ELF-1 (cell line): ENCODE measurements at places on chromosomes 13 and 19.
A peak's percentile ranks its signal among the peaks of the same experiment; 100 is the strongest.

- DNase-seq = peak; percentile 63
These were observed 89.5 kb downstream of the ARHGEF7 start for GRCh38 chr13:111204438-111205177.

DNA sequence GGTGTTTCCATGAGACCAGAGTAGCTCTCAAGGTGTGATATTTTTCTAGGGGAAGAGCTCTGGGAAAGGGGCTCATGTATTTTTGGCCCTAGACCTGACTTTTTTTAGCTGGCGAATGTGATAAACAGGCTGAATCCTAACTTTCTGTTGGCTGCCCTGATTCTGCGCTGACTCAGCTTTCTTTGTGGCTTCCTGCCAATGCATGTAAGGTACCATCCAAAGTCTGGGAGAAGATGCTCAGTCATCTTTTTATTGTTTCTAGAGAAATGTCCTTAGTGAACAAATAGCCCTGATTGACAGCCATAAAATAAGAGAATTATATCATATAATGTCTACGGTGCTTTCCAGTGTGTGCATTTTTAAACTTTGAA, 113.6 kb upstream of the MBNL2 start:
- no peak for DNase-seq

DNA sequence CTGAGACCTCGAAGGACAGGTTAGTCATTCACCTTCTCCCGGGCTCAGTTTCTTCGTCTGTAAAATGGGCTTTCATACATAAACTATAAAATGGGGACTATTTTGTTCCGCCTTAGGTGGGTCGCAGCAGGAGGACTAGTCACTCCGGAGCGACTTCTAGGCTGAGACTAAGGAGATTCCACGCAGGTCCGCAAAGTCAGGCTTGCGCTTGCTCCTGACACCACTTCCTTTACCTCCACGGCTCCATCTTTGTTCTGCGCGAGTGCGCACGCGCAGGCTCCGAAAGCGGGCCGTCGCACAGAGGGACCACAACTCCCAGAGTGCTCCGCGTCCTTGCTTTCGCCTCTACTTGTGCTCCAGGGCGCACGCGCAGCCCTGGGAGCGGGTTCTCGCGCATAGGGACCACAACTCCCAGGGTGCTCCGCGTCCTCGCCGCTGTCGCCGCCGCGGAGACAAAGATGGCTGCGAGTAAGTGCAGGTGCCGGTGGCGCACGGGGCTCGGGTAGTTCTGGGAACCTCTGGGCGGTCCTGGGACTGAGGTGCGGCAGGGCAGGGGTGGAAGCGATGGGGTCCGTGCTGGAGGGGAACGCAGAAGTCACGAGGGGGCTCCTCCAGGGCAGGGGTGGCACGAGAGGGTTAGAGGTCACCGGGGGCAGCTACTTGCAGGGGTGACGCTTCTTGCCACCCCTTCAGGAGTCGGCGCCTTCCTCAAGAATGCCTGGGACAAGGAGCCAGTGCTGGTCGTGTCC, at the start of gene NDUFA3:
Gene NDUFA3 (plus strand): TSS at position 435 of the 749 bp plus-strand sequence. CDS start 24 bp downstream, at position 459.
- DNase-seq = peak; percentile 98

- DNase-seq = no peak
These were observed 14.3 kb downstream of the LRP3 start for GRCh38 chr19:33208371-33208895.

GRCh38 chr19:48085904-48086864, 24.4 kb downstream of the PLA2G4C start:
- DNase-seq = no peak

DNA sequence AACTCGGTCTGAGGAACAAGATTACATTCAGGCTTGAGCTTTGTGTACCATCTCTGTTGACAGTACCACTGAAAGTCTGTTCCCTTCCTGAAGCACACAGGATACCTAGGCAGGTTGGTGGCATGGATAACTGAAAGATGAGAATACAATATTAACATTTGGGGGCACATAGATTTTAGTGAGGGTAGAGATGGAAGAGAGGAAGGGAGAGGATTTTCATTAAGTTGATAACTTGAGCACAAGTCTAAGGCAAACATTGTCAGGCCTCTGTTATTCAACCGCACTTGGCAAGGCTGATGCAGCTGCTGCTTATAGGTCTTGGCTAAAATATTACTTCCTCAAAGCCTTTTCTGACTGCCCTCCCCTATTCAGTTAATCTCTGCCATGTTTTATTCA, 10.9 kb downstream of the MIR17HG start:
- DNase-seq = no peak

DNA sequence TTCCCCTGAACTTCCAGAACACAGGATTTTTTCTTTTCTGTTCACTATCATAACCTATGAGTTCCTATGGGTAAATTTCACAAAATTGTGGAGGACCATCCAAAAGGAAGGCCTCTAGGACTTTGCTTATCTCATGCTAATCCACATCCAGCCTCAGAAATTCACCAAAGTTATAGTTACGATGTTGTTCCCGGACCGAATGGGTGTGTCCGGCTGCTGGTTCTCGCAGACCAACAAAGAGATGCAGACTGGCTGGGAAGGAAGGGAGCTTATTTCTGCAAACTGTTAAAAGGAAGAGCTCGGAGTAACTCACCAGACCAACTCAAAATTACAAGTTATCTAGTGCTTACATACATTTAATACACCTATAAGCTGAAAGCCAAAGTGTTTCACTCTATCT, 882.9 kb upstream of the SPRY2 start:
- no peak for DNase-seq

GRCh38 chr19:51065221-51065960, 499 bp upstream of the KLK13 start:
- DNase-seq = no peak

- DNase-seq = no peak
These were observed 373 bp downstream of the TNFAIP8L1 start for GRCh38 chr19:4639531-4640246.

DNA sequence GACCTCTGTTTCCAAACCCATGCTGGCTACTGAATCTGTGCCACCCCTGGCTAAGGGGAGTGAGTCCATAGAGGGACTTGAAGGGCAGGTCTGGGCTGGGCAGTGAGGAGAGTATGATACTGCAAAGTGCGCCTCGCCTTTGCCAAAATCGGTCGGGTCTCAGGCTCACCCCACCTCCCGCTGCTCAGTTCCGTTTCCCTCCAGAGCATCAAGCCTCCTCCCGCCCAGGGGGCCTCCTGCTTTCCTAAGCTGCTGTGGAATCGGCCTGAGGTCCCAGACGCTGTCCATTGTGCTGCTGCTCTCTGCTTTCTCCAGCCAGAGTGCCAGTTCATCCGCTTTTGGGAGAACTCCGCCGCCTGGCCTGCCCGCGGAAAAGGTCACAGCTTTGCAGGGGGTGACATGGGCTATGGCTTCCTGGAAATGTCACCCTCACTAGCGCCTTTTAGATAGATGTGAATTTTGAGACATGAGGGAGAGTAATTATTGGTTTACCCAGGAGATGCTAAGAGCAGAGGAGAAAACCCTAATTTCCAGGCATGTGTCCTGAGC, 1418.4 kb downstream of the UQCRFS1 start:
- peak; percentile 71 for DNase-seq

GRCh38 chr19:53909471-53910169, 542 bp downstream of the CACNG7 start:
- DNase-seq = no peak

DNA sequence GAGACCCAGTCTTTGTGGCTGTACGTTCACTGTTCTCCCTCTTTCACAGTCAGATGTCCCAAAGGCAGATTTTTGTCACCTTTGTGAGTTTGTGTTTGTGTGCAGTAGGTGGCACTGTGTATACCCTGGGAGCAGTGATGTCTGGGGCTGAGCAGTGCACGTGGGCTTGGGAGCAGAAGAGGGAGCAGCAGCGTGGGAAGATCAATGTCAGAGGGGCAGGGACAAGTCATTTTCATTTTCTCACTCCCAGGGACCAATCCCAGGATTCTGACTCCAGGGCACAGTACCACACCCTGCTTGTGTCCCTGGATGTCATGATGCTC, 2.0 kb upstream of the PSG6 start:
- DNase-seq = no peak

DNA sequence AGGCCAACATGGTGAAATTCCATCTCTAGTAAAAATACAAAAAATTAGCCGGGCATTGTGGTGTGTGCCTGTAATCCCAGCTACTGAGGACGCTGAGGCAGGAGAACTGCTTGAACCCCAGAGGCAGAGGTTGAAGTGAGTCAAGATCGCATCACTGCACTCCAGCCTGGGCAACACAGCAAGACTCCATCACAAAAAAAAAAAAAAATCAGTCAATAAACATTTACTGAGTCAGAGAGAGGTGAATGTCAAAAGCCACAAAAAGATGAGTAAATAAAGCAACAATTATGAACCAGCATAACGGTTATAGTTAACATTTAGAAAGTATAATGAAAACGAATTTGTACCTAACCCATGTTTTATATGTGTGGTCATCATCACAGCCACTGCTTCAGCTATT, 23.1 kb downstream of the PSPC1 start:
- no peak for DNase-seq

GRCh38 chr13:40410315-40410714, 256.1 kb downstream of the FOXO1 start:
- no peak for DNase-seq

DNA sequence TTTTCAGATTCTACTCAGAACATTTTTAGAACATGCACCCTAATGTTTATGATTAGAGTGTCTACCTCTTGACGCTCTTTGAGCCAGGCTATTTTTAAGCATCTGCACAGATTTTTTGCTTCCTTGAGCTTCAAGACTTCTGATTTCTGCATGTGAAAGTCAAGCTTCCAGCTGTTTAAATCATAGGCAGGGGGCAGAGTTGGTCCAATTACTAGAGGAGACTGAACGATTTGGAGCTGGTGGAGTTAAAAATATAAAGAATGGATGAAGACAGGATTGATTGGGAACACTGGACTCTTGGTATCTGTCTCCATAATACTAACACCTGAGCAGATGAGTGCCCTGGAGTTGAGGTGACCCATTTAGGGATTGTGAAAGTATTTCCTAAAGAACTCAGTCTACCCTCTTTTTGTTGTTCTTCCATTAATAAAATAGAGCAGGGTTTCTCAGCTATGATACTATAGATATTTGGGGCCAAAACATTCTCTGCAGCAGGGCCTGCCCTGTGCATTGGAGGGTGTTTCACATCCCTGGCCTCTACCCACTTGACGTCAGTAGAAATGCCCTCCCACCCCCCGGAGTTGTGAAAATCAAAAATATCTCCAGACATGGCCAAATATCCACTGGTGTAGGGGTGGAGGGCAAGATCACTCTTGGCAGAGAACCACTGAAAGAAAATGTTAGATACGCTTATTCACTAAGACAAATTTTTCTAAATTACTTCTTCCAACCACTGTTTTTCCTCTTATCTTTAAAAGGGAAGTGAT, 160.1 kb downstream of the COG6 start:
- DNase-seq = no peak

DNA sequence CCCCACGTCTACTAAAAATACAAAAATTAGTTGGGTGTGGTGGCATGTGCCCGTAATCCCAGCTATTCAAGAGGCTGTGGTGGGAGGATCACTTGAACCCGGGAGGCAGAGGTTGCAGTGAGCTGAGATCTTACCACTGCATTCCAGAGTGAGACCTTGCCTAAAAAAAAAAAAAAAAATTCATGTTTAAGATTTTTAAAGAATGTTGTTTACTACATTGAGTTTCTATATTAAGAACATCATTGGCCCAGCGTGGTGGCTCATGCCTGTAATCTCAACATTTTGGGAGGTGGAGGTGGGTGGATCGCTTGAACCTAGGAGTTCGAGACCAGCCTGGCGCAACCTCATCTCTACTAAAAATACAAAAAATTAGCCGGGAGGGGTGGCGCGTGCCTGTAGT, 31.9 kb upstream of the FLT1 start:
- DNase-seq = no peak

DNA sequence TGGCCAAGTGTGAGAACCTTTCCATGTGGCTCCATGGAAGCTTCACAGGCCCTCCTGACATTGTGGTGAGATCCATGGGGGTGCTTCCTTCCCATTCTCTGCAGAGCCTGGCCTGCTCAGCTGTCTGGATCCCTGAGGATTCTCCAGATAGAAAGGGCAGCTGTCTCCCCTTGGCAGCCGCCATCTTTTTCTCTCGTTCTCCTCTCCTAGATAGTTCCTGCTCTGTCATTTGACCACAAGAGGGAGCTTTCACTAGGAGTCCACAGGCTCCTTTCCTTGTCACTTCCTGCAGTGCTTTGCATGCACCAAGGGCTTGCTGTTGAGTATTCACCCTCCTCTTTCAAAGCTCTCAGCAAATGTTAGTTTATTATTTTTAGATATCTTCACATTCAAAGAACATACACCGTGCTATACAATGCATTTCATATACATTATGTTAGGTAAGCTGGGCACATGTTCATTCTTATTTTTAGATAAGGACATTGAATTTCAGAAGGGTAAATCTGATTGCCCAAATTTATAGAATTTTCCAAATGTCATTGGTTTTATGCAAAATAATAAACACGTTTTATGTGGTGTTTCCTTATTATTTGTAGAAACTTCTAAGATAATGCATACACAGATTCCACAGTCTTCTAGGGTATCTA, 133.2 kb downstream of the FRY start:
- peak; percentile 67 for DNase-seq

DNA sequence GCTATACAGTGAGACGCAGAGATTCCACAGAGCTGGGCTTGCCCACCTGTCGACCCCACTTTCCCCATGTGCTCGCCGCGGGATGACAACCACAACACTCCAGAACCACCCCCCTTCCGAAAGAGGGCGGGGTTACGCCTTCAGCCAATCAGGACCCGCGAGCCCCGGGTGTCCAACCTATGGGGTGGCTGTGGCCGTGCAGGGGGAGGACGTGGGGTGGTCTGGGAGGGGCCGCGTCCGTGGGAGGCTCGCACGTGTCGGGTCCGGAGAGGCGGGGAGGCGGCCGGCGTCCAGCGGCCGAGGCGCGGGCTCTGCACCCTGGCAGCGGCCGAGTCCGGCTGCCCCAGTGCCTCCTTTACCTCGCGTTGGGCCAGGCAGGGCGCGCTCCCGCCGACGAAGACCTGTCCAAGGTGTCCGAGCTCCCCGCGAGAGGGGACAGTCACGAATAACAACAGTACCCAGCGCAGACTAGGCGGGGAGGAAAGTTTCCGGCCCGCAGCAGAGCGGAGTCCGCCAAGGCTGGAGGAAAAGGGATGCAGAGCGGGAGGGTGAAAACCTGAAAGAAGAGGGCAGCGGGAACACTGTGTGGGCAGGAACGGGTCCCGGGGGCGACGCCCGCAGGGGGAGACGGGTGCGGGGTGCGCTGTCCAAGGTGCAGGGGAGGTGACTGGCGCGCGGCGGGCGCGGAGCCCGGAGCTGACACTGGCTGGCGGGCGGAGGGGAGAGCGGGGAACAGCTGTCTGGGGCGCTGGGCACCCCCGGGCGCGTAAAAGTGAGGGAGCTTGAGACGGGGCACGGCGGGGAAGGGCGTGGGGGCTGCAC, 911 bp downstream of the ENOX1 start:
- DNase-seq = peak; percentile 76

GRCh38 chr19:34540811-34541557, 59.4 kb downstream of the WTIP start:
- DNase-seq = no peak

- no peak for DNase-seq
These were observed 2.0 kb downstream of the COL5A3 start for GRCh38 chr19:10008184-10008765.

- DNase-seq = peak; percentile 69
These were observed 31.1 kb downstream of the DNM2 start for GRCh38 chr19:10748927-10749434.

- no peak for DNase-seq
These were observed 10.5 kb downstream of the ZNF556 start for GRCh38 chr19:2877398-2878331.

- DNase-seq = no peak
These were observed 42.6 kb upstream of the ZDHHC20 start for GRCh38 chr13:21501686-21502085.
